ENCODE measurements at places on chromosomes 1 and 21.

DNA sequence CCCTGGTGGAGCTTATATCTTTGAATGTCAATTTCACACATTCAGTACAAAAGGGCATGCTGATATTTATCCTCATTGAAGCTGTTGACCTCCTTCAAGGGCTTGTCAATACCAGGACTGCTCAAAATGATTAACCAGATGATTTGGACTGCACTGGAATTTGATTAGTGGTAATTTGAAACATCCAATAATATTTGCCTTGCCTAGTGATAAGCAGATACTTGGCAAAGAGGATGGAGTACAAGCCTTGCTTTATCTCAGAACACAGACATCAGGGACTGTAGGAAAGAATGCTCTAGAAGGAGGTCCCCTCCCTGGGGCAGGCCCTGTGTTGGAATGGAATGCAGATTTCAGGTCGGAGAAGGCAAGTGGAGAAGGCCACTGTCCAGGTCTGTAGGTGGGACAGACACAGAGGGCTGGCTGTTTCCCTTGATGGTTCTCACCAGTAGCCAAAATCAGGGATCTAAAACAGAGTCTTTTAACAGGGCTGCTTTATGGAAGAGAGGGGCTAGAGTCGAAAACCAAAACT is 64.8 kb upstream of the ZNF648 start:
- no peak for DNase-seq

DNA sequence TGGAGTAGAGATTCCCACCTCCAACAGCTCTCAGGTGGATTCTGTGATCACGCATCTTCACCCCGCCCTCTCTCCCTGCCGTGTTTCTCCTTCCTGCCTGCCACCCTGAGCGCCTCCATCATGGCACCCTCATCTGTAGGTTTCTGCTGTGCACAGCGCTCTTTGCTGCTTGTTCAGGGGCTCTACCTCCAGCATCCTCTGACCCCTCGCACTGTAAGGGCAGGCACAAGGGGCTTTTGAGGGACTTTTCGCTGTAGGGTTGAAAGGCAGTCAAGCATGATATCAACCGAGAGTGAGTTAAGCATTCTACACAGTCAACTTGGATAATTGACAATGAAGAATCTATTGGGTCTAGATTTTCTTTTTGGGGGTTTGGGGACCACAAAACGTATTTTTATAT is 99.1 kb upstream of the GREM2 start:
- no peak for DNase-seq

DNA sequence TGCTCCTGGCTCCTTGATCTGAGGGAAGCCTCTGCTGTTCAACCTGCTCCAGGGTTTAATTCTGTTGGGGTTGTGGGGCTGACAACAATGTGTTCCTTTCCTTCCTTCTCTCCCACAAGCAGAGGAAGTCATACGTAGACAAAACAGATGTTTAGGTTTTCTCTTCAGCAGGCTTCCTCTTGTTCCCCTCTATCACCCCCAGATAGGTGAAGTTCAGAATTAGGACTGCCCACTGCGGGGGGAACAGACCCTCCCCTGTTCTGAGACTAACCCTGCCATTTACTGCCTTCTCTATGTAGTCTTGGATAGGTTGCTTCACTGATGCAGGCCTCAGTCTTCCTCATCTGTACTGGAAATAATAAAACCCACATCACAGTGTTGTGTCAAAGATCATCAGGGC is 30.0 kb upstream of the NRDC start:
- no peak for DNase-seq

DNA sequence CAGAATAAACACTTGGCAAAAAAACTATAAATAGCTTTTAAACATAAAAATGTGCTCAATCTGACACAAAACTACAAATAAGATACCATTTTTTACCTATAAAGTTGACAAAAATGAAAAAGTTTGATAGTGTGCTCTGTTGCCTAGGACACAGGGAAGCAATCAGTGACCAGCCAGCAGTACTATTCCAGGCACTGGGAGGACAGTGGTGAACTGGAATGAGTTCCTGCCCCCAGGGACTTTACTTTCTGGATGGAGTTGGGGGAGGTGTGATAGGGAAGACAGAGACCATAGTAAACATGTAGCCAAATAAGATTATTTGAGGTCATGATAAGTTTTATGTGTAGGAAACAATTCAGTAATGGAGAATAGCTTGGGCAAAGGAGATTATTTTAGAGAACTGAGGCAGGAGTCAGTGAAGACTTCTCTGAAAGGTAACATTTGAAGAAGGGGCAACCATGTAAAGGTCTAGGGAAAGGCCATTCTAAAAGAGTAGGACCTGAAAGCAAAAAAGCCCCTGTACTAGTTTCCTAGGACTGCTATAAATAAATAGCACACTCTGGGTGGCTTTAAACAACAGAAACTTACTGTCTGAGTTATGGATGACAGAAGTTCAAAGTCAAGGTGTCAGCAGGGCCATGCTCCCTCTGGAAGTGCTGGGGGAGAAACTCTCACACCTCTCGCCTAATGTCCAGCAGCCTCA is 42.0 kb downstream of the EEIG2 start:
- DNase-seq = no peak
